ENCODE measurements at places on chromosomes 3 and 15. TPM values are rescaled to one million over a fixed set of nuclear protein-coding genes. Genes with fewer than 3 reads are reported as not detected.

DNA sequence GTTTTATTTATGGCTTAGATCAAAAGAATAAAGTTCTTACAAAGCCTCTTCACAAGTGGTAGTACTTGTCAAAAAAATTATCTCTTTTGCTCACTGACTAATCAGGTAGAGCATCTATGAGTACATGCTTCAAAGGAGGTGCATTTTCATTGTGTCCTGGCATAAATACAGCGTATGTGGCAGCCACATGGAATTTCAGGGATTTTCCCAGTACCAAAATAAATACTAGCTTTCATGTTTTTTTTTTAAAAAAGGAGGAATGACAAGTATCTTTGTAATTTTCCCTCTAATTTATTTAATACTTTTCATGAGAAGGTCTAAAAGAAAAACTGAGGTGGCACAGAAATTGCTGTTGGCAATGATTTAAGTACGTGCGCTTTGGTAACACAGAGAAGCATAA is 597.8 kb upstream of the ALCAM start:
- DNase-seq: no peak

- DNase-seq: no peak
Measured at GRCh38 chr15:94638183-94638582, 406.8 kb downstream of the MCTP2 start.

Gene TMEM45A
- total RNA-seq: 19.7 TPM

DNA sequence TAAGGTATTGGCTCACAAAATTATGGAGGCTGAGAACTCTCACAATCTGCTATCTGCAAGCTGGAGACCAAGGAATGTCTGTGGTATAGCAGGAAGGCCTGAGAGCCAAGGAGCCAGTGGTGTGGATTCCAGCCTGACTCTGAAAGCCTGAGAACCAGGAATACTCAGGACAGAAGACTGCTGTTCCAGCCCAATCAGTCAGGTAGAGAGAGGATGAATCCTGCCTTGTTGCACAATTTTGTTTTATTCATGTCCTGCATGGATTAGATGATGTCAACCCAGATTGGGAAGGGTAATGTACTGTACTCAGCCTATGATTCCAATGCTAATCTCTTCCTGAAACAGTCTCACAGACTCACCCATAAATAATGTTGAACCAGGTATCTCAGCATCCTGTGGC is 312.4 kb upstream of the KCNMB2 start:
- DNase-seq: no peak

DNA sequence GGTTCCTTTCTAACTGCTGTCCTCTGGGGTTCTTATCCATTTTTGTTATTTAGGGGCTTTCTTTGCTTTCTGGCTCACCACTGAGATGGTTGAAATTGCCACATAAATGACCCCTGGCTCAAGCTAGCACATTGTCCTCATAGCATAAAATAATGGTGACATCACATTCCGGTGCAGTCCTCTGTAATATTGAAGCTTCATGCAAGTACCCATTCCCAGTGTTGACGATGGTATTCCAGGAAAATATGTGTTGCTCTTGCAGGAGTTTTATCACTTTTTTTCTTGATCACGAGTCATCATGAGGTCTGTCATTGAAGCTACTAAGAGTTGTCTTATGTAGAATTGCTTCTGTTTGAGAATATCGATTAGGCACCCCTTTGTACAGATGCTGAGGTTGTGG is 56.1 kb downstream of the CRTC3 start:
- DNase-seq: no peak

DNA sequence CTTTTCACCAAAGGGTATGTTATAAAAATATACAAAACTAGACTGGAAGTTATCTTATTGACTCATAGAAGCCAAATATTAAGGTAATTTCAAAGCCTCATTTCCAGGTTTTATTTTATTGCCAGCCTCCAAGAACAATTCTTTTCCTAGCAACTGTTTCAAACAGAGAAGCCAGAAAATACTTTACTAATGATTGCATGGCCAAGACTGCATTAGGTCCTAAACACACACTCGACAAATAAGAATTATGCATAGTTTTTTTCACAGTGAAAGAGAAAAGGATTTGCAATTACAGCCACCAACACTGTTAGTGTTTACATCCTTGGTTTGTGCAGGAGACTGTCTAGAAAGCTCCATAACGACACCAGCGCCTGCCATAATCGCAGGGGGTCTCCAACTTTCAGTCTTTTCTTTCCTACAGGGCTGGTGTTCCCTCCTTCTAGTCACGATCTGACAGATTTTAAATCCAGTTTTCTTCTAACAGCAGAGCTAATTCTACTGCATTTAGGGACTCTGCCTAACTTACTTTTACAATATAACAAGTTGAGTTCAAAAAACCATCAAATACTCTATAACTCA is 58.1 kb downstream of the CLASP2 start:
- no peak for DNase-seq

- no peak for DNase-seq
Measured at GRCh38 chr3:131518680-131519079, 15.9 kb upstream of the MRPL3 start.

DNA sequence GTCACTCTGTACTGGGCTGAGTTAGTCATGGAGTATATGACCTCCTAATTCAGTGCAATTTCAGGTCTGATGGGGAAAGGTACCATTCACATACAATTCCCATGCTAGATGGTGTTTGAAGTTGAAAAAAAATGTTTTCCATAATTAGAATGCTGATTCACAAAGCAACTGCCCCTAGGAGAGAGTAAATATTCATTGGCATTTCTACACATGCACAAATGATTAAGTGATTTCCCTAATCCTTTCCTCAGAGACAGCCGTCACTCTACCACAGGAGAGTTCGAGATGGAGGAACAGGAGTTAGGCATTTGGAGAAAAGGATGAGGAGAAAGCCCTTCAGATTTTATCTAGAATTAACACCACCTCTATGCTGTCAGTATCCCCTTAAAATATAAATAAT is 32.5 kb downstream of the GADL1 start:
- no peak for DNase-seq

GRCh38 chr15:40937762-40938535 is 8.8 kb downstream of the DLL4 start:
- DNase-seq: peak; percentile 50

- DNase-seq: no peak
Measured at GRCh38 chr3:112017091-112017490, 17.4 kb upstream of the TMPRSS7 start.

GRCh38 chr3:146164971-146165769 is 4.2 kb upstream of the PLOD2 start:
- no peak for DNase-seq

DNA sequence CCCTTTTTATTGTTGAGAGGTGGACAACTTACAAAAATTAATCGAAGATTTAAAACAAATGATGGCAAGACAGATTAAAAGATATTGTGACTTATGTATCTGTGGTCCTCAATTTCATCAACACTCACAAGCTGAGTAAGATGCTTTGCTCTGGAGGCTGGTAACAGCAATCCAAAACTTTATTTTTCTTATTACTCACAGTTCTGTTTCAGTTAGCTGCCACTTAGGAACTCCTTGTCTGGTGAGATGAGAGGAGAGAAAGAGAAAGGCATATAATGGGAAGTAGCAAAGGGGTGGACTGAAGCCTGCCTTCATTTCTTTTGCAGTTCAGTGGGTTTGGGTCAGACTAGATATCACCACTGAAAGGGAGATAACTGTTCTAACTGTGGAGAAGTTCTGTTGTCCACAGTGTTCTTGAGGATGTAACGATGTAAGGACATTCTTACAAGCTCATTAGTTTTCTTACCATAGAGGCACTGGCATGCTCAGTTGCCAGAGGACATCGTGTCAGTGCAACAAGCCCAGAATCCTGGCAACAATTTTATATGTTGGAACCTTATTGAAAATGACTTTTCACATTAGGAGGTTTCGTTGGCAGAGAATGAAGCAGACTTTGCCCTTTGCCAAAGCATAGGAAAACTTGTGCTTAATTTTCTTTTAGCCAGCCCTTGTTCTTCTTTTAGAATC is 93.6 kb downstream of the PLCL2 start:
- no peak for DNase-seq

GRCh38 chr3:121064121-121064520 is 156.1 kb downstream of the STXBP5L start:
- no peak for DNase-seq

Gene NRG4
- not detected for total RNA-seq

Gene GBE1
- total RNA-seq: 148 TPM

- no peak for DNase-seq
Measured at GRCh38 chr3:51845129-51845528, 16.3 kb upstream of the IQCF2 start.

GRCh38 chr3:6862880-6863195 is 1.9 kb downstream of the GRM7 start:
- no peak for DNase-seq

- DNase-seq: no peak
Measured at GRCh38 chr3:56404884-56405283, 63.4 kb downstream of the ERC2 start.

DNA sequence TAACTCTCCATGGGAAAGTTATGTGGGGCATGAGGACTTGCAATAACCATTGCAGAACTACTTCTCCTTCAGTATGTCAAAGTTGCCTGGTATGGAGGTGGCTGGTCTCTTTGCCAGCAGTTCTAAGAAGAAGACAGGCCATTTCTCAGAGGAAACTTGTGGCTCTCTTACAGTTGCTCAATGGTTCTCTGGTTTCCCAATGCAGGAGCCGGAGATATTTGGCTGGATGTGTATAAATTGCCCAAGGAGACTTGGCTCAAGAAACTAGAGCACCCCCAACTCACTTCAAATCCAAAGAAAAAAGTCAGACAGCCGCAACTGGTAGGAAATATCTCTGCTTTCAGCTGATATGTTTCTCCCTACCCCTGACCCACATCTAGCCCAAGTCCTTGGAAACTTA is 24.2 kb downstream of the WDR93 start:
- no peak for DNase-seq

Gene GP9
- total RNA-seq: not detected

Gene CHRFAM7A
- total RNA-seq: 0.73 TPM

Gene GOLGA6L4
- 5.3 TPM for total RNA-seq

- DNase-seq: no peak
Measured at GRCh38 chr3:8578282-8578681, 66.3 kb downstream of the SSUH2 start.

Gene A4GNT
- total RNA-seq: not detected

DNA sequence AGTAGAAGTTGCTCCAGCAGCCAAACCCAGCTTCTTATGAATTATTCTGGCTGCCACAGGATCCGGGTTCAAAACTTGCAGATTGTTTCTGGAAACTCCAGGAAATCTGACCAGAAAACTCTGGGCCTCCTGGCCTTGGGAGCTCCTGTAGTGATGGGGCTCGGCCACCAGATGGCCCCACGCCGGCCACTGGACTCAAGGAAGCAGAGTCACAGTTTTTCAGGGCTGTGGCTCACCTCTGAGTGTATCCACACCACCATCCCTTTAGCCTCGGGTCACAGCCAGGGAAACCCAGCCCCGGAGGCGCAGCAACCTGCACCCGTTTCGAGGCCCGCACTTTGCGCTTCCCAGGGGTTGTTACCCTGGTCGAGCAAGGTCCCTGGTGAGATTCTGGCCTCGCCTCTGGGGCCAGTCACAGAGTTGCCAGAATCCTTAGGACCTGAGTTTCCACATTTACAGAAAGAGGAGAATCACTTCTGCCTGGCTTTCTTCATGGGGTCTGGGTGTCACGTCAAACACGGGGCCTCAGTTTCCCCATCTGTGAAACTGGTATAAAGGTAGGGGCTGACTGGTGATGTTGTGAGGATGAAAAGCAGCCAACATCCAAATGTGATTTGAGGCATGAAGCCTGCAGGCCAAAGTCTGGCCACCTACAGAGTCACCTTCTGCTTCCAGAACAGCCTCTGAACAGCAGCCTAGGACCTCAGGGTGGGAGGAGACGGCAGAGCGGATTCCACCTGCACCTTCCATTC is 53.5 kb upstream of the LCTL start:
- DNase-seq: peak; percentile 77

GRCh38 chr3:46370839-46371518 is at the start of gene CCR5:
TSS of gene CCR5 (plus strand) at chr3:46370946. CDS start at chr3:46372903, 1,957 bp downstream.
- no peak for DNase-seq

GRCh38 chr15:95170561-95171380 is 939.4 kb downstream of the MCTP2 start:
- no peak for DNase-seq

DNA sequence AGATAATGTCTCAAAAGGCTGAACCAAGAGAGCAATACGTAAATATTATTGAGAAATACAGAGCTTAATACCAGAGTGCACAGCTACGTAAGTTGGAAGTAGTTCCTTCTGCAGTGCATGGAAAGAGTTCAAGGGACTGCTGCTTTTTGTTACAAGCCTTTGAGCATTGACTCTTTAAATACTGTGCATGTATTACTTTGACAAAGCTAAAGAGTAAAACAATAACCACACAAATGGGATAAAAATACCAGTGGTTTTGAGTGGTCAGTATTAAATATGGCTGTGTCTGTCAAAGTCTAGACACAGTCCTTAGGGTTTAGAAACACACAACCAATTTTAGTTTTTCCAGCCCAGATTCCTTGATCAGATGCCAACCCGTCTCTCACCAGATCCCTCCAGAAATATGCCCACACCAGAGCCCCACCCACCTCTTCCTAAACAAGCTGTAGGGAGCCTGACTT is 62.1 kb downstream of the SSR3 start:
- DNase-seq: no peak

Gene COLQ
- total RNA-seq: 1.8 TPM

Gene DNAH1
- total RNA-seq: 11.5 TPM

DNA sequence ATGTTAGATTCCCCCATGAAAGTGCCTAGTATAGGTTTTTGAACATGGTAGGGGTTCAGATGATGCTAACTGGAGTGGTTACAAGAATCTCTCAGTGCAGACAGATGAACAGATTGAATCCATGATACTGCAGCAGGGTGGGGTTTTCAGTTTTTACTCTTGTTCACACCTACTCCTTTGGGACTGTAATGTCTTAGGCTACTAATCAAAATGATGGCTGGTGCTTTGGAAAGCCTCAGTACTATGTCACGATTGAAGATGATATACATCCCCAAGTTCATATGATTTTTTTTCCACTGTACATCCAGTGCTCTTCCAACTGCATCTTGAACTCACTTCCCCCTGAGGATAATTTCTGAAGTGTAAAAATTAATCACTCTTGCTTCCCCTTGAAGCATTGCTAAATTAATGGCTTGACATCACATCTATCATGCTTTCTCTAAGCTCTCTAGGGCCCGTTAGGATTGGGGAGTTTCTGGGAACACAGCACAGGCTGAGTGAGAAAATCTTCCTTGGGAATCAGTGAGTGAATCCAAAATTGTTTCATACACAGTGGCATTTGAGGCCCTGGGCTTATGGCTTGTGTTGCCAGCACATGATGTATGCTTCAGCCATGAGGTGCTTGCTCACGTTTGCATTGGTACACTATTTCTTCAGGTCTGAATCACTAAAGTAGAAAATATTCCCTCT is 115.0 kb upstream of the TPRG1 start:
- no peak for DNase-seq

- DNase-seq: no peak
Measured at GRCh38 chr3:35295906-35296305, 343.4 kb upstream of the ARPP21 start.

DNA sequence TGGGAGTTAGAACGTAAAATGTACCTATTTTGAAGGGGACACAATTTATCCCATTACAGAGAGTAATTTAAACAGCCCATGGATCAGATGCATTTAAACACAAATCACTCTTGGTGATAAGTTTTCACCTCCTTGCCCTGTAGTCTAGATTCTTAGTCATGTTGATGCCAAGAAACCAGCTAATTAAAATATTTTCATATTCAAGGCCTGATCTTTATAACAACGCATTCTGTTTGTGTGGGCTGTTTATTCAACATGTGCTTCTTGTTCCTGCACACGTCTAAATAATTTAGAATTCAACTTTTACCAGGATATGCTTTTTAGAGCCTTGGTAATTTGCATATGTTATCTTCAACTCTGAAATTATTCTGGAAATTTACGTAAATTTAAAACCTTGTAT is 25.8 kb downstream of the SNX1 start:
- no peak for DNase-seq

GRCh38 chr3:23991683-23992628 is 46.9 kb downstream of the NR1D2 start:
- no peak for DNase-seq

Data from breast epithelium (tissue), 4 donors.